Activated CD8-positive, alpha-beta memory T cell treated with anti-CD3 and anti-CD28 coated beads, Interleukin-2, amount 50 U/mL, for 4 hours (primary cell): ENCODE measurements at places on chromosomes 1 and 21.
A peak's percentile ranks its signal among the peaks of the same experiment; 100 is the strongest.

DNA sequence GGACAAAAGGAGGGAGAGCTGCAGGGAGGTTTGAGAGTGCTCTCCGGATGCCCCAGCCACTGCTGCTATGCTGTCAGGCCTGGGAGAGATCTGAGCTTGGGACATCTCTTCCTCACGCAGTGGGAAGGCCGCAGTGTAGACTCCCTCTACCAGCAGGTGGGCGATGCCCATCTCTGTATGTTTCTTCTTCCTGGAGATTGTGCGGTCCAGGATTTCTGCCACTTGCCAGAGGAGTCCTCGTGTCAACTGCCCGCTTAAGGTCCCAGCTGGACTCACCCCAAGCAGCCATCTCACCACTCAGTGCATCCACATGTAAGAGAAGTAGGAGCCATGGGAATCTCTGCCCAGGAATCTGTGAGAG is 10.9 kb downstream of the CPLANE2 start:
- no peak for DNase-seq

DNA sequence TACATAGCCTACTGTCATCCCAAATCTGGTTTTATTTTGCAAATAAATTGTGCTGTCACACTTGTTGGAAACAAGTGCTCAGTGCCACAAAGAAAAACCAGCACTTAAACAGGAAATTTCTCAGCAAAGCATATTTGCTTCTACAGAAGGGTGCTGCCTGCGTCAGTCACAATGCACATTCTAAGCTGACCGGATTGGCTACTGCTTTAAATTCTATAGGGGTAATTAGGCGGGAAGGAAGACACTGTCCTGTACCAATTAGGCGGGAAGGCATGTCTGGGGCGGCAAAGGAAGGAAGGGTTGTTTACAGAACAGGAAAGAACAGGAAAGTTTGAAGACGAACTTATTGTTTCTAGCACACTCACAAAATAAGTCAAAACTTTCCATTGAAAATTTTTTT is 2.8 kb downstream of the IFI16 start:
- DNase-seq = peak; percentile 27

- no peak for DNase-seq
These were observed 33.5 kb downstream of the SLC1A7 start for GRCh38 chr1:53108646-53109580.

DNA sequence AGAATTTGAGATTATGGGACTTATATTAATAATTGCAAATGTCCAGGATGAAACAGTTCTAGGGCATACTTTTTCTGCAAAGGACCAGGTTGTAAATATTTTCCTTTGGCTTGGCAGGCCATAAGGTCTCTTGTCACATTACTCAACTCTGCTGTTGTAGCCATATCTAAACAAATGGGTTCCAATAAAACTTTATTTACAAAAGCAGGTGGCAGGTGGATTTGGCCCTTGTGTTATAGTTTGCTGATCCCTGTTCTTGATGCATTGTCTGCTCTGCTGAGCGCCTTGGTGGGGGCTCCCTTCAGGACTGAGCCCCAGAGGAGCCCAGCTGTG is 258.5 kb downstream of the FOXD2 start:
- DNase-seq = no peak

- DNase-seq = no peak
These were observed 67.7 kb downstream of the MACF1 start for GRCh38 chr1:39272027-39272797.

- DNase-seq = no peak
These were observed 201.2 kb upstream of the L1TD1 start for GRCh38 chr1:61993331-61993961.

- DNase-seq = peak; percentile 78
These were observed 102.5 kb upstream of the TARDBP start for GRCh38 chr1:10909697-10910680.

GRCh38 chr1:1034439-1034781 is 14.5 kb downstream of the AGRN start:
- no peak for DNase-seq

- DNase-seq = no peak
These were observed 14.9 kb downstream of the SLC45A1 start for GRCh38 chr1:8332806-8333205.

DNA sequence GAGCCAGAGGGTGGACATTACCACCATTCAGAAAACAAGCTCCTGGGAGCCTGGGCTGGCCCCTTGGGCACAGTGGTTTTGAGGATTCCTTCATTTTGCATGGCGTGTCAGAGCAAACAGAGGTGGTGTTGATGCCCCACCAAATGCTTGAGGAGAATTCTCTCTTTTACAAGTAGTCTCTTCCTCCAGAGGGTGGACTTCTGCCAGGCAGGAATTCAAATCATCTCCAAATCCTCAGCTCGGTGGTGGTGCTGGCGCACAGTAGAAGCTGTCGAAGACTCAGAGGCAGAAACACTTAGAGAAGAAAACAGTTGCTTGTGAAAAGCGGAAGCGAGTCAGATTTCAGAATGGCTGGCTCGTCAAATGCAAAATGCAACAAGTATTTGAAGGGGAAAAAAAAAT is 3.4 kb upstream of the CHI3L1 start:
- no peak for DNase-seq

DNA sequence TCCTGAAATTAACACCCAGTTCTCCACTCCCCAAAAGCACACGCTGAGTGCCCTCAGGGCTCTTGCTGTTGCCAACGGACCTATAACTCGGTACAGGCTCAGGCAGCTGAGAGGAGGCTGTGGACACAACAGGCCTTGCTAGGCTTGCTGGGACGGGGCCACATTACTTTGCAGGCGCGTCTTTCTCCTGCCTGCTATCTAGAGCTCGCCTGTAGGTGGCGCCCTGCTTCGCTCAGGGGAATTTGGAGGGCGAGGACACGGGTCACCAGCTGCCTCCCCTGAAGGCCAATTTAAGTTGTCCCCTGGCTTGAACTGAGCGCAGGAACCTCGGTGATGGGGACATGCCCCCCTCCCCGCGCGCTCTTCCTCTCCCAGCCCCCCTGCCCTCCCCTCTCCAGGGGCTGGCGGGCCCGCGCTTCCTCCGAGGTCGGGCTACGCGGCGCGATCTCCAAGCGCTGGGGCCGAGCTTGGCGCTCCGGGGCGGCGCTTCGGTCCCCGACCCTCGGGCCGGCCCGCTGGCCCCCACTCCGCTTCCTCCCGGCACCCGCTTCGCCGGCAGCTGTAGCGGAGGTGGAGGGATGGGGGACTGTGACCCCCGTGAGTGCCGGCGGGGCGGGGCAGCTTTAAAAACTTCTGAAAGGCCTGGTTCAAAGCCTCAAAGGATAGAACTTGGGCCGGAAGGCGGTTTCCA is 32.4 kb upstream of the NFIA start:
- DNase-seq = peak; percentile 90

GRCh38 chr1:31013187-31013864 is 52.2 kb downstream of the PUM1 start:
- DNase-seq = no peak

DNA sequence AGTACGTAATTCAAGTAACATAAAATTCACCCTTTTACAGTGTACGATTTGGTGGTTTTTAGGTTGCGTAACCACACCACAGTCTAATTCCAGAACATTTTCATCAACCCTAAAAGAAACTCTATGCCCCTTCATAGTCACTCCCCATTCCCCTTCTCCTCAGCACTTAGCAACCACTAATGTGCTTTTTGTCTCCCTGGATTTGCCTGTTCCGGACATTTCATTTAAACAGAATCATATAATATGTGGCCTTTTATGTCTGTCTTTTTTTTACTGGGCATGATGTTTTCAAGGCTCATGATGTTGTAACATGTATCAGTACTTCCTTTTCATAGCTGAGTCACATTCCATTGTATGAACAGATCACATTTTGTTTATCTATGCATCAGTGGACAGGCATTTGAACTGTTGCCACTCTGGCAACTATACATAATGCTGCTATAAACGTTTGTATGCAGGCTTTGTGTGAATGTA is 20.8 kb downstream of the OBSCN start:
- DNase-seq = no peak

GRCh38 chr1:176605176-176605575 is 142.2 kb downstream of the PAPPA2 start:
- no peak for DNase-seq

GRCh38 chr21:34877485-34878128 is 171.5 kb downstream of the RUNX1 start:
- no peak for DNase-seq

- DNase-seq = no peak
These were observed 67.1 kb downstream of the HIVEP3 start for GRCh38 chr1:41851589-41851988.

DNA sequence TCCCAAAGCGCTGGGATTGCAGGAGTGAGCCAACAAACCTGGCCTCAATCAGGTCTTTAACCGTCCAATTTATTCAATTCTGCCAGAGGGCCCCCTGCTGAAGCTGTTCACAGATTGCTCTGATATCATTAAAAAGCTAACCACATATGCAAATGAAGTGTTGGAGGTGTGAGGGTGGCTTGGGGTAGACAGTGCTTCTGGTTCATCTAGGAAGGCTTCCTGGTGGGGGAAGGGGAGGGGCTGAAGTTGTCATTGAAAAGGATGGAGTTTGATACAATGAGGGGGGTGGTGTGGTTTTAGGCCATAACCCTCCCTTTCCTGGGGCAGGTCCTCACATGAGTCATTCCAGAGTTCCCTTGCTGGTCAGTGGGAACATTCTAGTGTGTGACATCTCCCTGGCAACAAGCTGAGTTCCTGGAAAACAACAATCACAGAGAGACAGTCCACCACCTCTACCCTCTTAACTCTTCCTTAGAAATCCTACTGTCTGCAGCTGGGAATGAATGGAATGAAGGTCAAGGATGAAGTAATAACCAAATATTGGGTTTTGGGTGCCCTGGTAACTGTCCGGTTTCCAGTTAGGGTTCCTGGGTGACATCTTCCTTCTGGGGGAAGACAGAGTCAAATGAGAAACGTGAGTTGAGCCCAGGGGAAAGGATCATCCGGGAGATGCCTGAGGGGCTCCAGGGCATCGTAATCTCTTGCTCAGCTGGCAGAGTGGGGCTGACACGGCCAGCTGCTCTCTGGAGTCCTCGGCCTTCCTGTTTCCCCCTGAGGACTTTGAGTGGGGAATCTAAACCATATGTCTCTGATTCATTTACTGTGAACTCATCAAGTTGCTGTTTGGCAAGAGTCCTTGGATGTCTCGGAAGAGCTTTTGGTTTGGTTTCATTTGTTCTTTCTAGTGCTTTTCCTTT is 32.2 kb downstream of the BATF3 start:
- DNase-seq = no peak

DNA sequence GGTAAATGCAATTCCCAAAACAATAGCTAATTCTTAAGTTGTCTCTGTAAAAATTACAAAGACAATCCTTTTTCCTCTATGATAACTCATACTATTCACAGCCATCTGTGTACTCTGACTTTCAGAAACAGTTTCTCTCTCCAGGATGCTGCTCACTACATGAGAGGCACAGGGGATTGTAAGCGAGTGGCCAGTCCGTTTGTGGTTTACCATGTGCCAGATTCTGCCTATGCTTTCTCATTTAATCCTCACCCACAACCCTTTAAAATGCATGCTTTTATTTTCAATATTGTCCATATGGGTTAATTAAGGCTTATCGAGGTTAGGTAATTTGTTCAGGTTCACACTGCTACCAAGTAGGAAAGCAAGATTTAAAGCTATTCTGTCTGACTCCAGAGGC is 23.0 kb downstream of the RGS1 start:
- no peak for DNase-seq

DNA sequence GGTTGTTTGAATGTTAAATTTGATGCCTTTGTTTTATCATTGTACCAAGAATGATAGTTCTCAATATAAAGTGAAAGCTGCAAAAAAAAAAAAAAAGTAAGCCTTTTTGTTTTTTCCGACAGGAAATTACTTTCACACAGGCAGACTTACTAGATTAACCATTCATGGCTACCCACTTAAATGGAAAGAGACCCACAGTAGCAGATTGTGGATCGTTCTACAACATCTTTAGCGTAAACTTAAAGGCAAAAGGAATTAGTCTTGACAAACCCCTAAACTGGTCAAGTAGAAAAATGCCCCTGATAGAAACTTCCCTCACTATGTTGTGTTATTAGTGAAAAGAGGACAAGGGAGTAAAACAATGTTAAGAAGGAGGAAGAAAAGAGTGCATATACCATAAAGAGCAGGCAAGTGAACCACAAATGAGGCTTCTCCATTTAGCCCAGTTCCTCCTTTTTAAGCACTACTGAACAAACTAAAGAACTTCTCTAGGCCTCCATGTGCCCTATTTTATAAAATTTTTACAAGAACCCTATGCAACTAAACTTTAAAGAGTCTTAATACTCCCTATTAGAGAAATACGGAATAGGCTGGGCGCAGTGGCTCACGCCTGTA is 1560.3 kb downstream of the MRPL39 start:
- no peak for DNase-seq

- DNase-seq = no peak
These were observed 54.1 kb downstream of the NPHP4 start for GRCh38 chr1:5938101-5938646.

DNA sequence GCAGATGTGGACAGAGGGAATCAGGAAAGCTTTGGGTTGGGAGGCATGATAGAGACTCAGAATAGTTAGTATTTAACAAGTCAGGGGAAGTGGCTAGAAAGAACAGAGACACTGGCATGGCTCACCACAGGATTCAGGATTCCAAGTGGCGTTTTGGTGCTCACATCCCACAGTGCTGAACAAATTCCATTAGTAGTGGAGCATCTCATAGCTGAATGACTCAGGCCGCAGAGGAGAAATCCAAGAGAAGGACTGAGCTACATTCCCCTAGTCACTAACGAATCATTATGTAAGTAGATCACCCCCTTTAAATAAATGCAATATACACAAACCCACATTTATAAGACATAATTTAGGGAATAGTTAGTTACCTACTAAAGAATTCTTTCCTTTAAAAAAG is 5.0 kb upstream of the KCNJ9 start:
- no peak for DNase-seq

- no peak for DNase-seq
These were observed 9.3 kb downstream of the GLIS1 start for GRCh38 chr1:53729456-53730223.

DNA sequence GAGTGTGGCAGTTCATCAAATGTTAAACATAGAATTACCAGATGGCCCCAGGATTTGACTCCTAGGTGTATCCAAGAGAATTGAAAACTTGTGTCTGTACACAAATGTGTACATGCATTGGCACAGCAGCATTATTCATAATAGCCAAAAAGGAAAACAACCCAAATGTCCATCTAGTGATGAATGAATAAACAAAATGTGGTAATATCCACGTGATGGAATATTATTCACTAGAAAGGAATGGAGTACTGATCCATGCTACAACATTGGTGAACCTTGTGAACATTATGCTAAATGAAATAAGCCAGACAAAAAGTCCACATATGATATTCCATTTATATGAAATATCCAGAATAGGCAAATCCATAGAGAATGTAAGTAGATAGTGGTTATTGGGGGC is 77.7 kb downstream of the RAVER2 start:
- no peak for DNase-seq

DNA sequence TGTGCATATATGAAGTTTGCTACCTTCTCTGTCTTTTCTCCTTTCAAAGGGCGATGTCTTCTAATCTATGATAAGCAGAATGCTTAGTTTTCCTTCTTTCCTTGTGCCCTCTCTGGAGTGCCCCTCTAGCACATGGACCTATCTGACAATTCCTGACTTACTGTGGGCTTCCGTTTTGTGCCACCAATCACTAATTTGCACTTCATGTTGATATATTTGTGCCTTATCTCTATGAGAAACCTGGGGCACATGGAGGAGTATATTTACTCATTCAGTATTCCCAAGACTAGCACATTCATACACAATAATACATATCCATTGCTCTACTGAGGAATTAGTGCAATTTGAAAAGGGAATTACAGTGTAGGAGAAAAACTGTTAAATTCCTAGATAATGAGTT is 197.7 kb downstream of the CTH start:
- no peak for DNase-seq

- DNase-seq = no peak
These were observed 56.5 kb downstream of the GABPA start for GRCh38 chr21:25791319-25791718.

- DNase-seq = no peak
These were observed 4.1 kb upstream of the ITGB2 start for GRCh38 chr21:44924606-44925377.
